Ascending aorta (tissue), 2 donors: ENCODE measurements at places on chromosomes 1 and 21. TPM values are rescaled to one million over a fixed set of nuclear protein-coding genes. Genes with fewer than 3 reads are reported as not detected.

The LCE1E gene
- total RNA-seq, result not detected

The DCAF8 gene
- total RNA-seq, result 68.9 TPM

The CCDC27 gene
- total RNA-seq, result not detected

The GPR3 gene
- total RNA-seq, result 2.0 TPM

- H3K27ac ChIP-seq, result no peak overlapping the region
- H3K4me1 ChIP-seq, result no peaks in the 10 kb centered on the region
- no peaks in the 10 kb centered on the region for H3K36me3 ChIP-seq
- no peak overlapping the region for H3K4me3 ChIP-seq
Observed at GRCh38 chr1:18808550-18808949, 50.9 kb downstream of the TAS1R2 start.

DNA sequence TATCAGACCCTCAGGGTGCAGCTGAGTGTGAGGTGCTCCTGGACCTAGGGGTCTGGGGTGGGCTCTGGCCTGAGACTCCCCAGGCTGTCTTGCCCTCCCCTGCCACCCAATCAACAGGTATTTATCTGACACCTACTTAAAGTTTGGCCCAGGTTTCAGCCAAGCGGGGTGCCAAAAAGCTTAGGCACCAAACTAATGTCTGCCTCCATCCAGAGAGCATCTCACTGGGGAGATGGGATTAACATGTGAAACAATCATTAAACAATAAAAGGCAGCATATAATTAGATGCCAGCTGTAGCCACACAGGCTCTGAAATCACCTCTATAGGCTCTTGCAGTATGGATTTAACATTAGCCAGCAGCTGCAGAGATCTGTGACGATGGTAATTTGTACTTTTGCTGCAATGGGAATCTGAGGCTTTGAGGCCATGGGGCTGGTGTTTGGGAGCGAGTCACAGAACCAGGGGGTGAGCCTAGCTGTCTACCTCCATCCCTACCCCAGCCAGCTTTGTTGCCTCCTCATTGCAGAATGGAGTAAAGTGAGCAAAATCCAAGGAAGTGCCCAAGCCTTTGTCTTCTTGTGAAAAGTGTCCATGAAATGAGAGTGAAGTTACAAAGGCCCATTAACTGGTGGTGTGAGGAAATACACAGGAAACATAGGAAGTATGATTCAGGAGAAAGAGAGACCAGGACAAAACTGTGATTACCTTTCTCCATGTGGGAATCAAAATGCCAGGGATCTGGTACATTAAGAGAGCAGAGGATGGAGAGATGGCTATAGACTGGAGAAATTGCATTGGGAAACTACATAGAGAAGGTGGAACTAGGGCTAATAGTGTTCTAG, 36.1 kb downstream of the EIF2D start:
- DNase-seq, result no peak
- no peak overlapping the region for H3K4me3 ChIP-seq
- no peaks in the 10 kb centered on the region for H3K36me3 ChIP-seq

DNA sequence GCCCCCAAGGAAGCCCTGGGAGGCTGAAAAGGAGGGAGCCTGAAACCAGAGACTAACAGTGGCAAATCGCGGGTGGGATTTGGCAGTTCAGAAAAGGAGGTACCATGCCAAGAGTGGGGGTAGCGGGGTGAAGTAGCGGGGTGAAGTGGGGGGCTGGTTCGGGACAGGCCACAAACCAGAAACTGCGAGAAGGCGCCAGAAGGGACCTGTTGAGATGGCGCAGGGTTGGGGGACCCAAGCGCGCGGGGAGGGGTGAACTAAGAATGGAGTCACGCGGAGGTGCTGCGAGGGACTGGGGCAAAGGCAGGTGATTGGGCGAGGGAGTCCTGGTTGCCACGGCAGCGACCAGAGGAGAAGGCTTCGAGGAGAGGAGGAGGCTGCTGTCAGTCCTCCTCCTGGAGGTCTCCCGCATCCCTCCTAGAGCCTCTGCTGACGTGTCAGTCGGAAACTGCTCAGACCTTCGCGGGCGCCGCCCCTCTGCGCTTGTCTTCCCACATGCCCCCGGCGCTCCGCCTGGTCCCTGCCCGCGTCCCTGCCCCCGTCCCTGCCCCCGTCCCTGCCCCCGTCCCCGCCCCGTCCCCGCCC, 438 bp upstream of the MIA3 start:
- peak; percentile 84 for DNase-seq
- no peaks in the 10 kb centered on the region for H3K27me3 ChIP-seq

DNA sequence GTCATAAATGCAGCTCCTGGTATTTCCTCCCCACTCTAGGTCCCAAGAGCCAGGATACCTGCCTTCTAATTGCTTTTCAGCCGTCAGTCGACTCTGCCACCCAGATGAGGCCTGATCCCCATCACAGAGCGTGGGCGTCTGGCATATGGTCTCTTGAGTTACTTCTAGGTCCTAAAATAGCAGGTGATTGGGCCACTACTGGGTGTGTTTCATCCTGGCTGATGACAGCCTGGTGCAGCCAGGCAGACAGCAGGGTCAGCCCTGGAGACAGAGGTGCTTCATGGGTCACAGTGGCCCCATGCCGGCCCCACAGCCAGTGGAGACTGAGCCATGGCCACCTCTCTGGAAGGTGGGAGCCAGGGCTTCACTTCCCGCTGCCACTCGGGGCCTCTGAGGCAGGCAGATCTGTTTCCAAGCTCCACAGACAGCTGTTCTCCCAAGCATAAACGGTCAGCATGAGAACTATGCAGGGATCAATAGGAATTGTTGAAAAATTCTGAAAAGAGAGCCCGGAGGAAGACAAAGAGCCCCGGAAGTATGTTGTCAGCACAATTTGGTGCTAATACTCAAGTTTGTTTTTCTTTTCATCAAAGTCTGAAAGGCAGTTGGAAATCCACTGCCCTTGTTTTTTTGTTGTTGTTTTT, 83.0 kb downstream of the MAN1C1 start:
- peaks cover 7% of the 10 kb centered on the region for H3K4me1 ChIP-seq
- H3K27me3 ChIP-seq, result no peaks in the 10 kb centered on the region
- H3K27ac ChIP-seq, result peak overlapping the region; percentile 62

DNA sequence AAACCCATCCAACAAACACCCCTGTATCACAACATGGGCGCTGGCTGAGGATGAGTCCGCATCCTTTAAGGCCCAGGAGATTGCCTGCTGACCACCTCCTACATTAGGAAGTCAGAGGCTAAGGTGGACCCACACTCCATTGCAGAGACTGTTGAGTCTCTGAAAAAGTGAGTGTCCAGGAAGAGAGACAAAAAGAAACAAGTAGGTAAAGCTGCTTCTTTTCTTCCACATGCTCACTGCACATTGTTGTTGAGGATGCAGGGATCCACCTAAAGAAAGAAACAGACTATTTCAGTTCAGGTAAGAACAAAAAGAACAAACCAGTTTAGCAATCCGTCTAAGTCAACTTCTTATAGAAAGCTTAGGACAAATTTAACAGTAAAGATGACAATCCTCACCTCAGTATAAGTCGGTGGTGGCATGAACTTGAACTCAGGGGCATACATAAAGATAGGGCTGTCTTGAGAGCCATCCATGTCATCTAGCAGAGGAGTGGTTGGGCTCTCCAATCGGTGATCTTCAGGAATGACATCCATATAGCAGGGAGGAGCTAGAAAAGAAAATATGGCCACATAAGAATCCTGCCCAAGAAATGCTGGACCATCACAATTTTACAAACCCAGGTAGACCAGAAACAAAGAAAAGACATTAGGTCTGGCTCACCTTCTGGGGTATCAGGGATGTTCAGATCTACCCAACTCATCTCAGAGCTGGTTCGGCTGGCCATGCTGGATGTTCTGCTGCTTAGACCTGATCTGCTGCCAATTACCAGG, 2.6 kb downstream of the TXNIP start:
- peaks cover 43% of the 10 kb centered on the region for H3K36me3 ChIP-seq
- no peaks in the 10 kb centered on the region for H3K27me3 ChIP-seq
- DNase-seq, result peak; percentile 35

GRCh38 chr21:31203431-31204054, 140.5 kb downstream of the TIAM1 start:
- no peak overlapping the region for H3K27ac ChIP-seq
- H3K27me3 ChIP-seq, result no peaks in the 10 kb centered on the region
- no peak overlapping the region for H3K4me3 ChIP-seq
- no peak for DNase-seq
- no peaks in the 10 kb centered on the region for H3K4me1 ChIP-seq
- H3K36me3 ChIP-seq, result no peaks in the 10 kb centered on the region

DNA sequence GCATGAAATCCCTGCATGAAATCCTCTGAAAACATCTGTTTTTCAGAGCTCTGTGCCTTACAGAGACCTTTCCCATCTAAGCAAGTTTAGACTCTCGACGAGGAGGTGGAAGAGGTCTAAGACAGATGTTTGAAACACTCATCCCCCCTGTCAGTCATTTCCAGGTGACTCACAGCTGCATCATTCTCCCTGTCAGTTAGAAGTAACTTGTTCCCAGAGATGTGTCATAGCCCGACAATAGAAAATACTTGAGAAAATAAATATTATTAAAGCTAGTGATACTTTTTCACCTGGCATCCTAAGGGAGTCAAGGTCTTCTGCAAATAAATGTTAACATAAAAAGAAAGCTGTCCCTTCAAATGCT, 41.6 kb upstream of the SEC16B start:
- no peak overlapping the region for H3K4me3 ChIP-seq
- H3K36me3 ChIP-seq, result peaks cover 21% of the 10 kb centered on the region
- no peaks in the 10 kb centered on the region for H3K27me3 ChIP-seq
- no peak overlapping the region for H3K27ac ChIP-seq

GRCh38 chr1:43121256-43121900, 50.7 kb downstream of the EBNA1BP2 start:
- H3K27ac ChIP-seq, result no peak overlapping the region
- H3K27me3 ChIP-seq, result no peaks in the 10 kb centered on the region
- no peaks in the 10 kb centered on the region for H3K4me1 ChIP-seq
- no peak overlapping the region for H3K4me3 ChIP-seq

- H3K4me1 ChIP-seq, result peaks cover 27% of the 10 kb centered on the region
- no peak overlapping the region for H3K4me3 ChIP-seq
- H3K36me3 ChIP-seq, result peaks cover 21% of the 10 kb centered on the region
- DNase-seq, result no peak
- H3K27me3 ChIP-seq, result no peaks in the 10 kb centered on the region
Observed at GRCh38 chr1:30982937-30983336, 74.4 kb upstream of the SDC3 start.

DNA sequence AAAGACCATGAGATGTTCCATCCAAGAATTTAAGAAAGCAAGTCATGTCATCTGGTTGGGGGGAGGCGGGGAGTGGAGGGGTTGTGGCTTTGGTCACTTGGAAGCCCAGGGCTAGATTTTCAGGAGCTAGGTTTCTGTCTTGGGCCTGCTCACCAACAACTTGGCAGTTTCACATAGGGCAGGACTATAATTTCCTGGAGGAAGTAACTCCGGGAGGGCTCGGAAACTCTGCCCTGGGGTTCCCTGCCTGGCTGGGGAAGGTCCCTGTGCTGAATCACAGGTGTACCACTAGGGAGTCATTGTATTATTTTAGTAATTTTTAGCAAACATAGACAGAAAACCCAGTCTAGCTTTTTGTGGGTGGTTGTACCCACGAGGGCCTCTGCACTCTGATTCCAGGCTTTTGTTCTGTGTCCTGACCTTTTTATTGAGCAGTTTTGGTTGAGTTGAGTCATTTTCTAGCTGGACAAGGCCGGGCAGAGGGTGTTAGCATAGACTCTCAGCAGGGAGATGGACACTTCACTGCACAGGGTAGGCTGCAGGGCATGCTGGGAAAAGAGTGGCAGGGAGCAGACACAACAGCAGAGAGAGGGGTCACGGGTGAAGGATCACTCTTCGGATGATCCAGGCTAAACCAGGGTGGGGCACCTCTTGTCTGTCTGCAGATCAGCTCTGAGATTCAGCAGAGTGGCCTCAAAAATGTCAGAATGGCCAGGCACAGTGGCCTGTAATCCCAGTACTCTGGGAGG, 144.7 kb downstream of the GRIK3 start:
- no peaks in the 10 kb centered on the region for H3K27me3 ChIP-seq
- H3K36me3 ChIP-seq, result no peaks in the 10 kb centered on the region
- no peak overlapping the region for H3K4me3 ChIP-seq
- no peaks in the 10 kb centered on the region for H3K4me1 ChIP-seq
- no peak overlapping the region for H3K27ac ChIP-seq
- DNase-seq, result peak; percentile 53
